RCC 7860 (cell line): ENCODE measurements at places on chromosomes 1 and 21.

DNA sequence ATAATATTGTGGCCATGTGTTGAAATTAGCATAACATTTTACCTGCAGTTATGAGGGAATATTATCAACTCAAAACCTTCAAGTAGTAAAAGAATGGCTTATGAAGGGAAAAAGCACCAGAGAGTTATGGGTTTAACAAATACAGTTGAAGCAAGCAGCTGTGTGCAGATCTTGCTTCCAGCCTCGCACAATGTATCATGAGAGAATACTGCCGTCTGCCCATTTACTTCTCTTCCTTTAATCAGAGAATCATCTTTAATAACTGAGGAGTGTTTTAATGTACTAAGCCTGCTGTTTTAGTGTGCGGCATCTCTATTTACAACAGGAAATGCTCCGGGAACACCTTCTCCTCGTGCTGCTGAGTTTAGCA lies 120.9 kb downstream of the ATG4C start:
- DNase-seq = no peak

- no peak for DNase-seq
These were observed 69.8 kb downstream of the TPR start for GRCh38 chr1:186304982-186305949.

DNA sequence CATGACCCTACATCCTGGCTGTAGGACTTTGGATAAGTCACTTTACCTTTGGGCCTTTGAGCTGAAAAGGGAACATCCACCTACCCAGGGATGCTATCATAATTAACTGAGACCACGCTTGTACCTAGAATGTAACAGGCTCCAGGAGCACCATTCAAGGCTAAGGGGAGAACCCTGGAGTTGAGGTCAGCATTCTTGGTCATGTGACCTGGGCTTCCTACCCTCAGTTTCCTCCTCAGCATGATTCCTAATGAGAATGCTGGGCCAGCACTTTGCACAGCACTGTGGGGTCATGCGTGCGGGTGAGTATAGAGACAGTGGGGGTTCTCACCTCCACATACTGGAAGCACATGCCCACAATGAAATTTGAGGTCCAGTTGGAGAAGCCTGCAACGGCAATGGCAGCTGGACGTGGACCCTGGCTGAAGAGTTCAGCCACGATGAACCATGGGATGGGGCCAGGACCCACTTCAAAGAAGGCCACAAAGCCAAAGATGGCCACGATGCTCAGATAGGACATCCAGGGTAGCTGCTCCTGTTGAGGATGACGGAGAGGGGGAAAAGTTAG lies 31.3 kb downstream of the SLC2A1 start:
- DNase-seq = no peak

DNA sequence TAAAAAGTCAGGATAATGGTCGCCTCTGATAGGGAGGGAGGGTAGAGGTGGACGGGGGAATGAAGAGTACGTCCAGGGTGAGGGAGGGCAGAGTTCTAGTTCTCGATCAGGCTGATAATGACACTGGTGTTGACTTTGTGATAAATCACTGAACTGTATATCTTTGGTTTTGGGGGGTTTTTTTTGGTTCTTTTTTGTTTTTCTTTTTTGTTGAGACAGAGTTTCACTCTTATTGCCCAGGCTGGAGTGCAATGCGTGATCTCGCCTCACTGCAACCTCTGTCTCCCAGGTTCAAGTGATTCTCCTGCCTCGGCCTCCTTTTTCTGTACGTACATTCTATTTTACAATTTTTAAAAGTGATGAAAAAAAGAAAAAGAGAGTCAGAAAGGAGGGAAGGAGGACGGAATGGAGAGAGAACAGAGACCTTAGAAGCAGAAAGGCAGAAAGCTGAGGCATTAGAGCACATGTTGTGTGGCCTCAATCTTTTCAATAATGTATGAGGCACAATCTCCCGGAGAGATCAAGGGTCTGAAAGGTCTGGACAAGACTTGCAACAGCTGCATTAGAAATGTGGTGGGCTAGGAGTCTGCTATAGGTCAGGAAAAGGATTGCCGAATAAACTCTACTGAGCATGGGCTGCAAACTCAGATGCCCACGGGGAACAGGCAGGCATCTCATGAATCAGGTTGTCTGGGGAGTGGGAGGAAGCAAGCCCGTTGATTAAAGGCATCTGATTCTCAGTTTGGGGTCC lies 174.8 kb downstream of the TOMM20 start:
- no peak for DNase-seq

GRCh38 chr1:201112926-201113325 lies 700 bp upstream of the CACNA1S start:
- DNase-seq = no peak

DNA sequence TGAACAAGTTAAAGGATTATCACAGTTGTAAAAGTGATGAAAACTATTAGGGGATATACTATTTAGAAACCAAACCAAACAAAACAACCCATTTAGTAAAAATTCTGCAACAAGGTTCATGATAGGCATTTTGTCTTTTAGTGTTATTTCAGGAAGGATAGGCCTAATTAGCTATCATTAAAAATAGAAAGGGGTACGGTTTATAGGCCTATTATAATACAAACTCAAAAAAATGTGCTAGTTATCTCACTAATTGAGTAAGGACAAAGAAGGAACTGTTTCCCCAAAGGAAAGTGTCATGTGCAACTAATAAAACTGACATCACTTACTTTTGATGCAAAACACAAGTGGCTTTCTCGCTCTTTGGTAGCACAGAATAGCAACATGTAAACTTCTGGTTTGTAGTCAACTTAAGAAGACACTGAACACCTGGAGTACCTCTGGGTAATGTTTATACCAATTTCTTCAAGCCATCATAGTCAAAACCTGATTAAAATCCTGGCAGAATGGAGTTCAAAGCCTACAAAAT lies 28.5 kb downstream of the SLC16A1 start:
- no peak for DNase-seq

- DNase-seq = no peak
These were observed 25.4 kb upstream of the RGS16 start for GRCh38 chr1:182629499-182630096.

- no peak for DNase-seq
These were observed 32.2 kb downstream of the SLC30A7 start for GRCh38 chr1:100928128-100928527.

GRCh38 chr1:203271018-203271743 lies 34.1 kb upstream of the BTG2 start:
- DNase-seq = no peak

- DNase-seq = no peak
These were observed 12.7 kb downstream of the GABRD start for GRCh38 chr1:2031546-2032540.

- DNase-seq = peak; percentile 14
These were observed 711.2 kb downstream of the MRPL39 start for GRCh38 chr21:24895885-24896734.

DNA sequence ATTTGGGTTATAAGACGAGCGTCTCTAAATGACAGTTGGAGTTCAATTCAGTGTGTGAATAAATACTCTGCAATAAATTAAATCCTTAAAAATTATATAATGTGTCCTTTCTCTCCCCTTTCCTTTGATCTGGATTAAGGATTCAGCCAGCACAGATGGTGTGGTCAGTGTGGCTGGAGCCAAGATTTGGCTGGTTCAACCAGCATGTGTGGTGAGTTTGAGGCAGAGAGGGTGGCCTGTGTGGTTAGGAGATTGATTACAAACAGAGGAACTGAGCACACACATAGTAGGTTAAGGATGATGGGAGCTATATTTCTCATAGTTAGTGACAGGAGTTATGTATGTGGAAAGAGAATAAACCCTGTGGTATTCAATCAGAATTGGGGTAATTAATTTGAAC lies 14.2 kb upstream of the AMIGO1 start:
- no peak for DNase-seq

- no peak for DNase-seq
These were observed 6.8 kb upstream of the HAX1 start for GRCh38 chr1:154265586-154265985.

DNA sequence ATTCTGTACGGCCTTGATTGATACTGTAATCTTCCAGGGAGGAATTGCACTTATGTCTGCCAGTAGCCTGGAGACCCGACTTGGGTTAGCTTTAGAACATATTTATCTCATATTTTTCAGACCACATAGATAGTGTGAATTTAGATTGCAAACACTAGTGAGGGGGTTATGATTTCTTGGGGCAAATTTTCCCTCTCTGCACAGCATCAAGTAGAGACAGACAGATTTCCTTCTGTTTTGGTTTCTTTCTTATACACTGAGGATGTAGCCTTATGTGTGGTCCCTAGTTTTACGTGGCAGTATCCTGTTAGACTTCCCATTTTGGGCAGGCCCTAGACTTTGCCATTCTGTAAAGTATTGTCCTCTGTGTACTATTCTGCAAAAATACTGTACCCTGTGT lies 29.0 kb downstream of the SOAT1 start:
- no peak for DNase-seq

DNA sequence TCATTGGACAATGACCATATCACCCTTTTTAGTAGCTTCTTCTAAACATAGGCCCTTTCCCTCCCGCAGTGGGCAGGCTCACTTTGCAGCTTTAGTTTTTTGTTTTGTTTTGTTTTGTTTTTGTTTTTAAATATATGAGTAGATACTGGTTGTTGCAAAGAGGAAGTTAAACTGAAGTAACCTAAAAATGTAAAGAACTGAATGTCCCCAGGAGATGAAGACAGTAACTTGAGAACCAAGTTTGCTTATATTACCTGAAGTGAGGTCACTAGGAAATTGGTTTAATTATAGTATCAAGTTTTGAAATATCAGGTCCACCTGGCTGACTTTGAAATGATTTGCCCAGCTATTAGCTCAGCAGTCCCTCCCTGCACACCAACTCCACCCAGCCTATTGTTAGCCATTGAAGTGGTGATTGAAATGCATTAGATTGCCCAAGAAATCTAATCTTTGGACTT lies 18.2 kb downstream of the SMAP2 start:
- no peak for DNase-seq

DNA sequence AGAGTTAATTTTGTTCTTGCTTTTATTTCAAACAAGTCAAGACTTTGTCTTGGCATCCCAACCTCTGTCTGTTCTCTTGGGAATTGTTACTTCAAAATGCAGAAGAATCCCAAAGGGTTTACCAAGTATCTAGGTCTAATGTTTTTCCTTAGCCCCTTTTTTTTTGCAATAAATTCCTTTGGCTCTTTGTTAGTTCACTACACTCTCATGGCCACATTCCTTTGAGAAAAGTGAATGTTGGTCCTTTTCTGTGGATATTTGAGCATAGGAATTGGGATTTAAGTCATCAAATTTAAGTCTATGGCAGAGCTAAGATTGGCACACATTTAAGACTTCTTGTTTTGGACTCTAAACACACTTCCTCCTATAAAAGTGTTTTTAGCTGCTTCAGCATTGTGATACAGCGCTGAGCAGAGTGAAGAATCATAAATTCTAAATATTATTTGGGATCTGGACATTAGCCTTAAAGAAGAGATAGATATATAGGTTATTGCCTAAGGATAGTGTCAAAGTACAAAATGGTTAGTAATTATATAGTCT lies 1.9 kb downstream of the BTF3L4 start:
- no peak for DNase-seq

- DNase-seq = no peak
These were observed 70.6 kb upstream of the GJB5 start for GRCh38 chr1:34684266-34684665.

GRCh38 chr1:11126569-11126968 lies 26.9 kb upstream of the EXOSC10 start:
- no peak for DNase-seq

GRCh38 chr1:17690906-17691634 lies 64.1 kb upstream of the ACTL8 start:
- no peak for DNase-seq

DNA sequence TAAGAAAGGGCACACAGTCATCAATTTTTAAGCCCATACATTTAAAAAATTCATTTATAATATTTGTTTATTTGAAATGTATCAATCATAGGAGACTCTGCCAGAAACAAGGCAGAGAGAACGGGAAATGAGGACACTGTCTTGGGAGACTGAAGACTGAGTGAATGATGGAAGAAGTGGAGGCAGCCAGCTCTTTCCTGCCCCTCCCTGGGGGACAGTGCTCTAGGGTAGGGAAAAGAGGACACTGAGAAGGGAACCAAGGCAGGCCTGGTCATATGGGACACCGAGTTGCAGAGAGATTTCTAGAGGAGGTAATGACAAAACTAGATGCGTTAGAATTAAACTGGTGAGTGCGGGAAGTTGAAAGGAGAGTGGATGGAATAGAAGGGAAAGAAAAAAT lies 31.6 kb downstream of the EEIG2 start:
- DNase-seq = no peak

DNA sequence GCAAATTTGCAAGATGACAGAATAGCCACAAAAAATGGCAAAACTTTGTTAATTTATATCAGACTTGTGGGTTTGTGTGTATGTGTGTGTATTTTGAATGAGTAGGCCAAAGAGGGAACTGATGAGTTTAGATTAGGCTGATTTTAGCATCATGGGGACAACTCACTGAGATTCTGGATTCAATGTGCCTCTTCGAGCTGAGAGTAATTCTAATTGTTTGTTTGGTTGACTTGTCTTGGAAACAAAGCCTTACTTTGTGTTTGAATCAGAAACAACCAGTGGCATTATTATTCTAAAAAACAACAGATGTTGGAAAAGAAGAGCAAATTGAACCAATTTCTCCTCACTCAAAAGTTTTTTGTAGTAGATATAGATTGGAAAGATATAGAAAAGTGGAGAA lies 40.5 kb upstream of the C21orf91 start:
- no peak for DNase-seq

GRCh38 chr1:155127967-155128754 lies 485 bp downstream of the EFNA1 start:
- DNase-seq = no peak

DNA sequence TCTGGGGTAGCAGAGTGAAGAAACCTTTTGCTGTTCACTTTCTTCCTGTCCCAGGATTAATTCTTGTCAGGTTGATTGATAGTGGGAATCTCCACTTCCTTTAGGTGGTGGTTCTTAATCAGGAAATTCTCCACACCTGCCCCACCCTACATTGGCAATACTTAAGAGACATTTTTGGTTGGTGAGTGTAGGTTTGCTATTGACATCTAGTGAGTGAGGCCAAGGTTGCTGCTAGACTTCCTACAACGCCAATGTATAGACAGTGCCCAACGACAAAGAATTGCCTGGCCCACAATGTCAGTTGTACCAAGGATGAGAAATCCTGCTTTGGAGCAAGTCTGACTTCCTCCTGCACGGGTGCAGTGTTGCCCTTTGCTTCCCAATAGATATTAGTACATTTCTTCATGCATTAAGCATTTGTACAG lies 38.5 kb downstream of the MAP3K7CL start:
- no peak for DNase-seq
